ENCODE measurements at places on chromosomes 16 and 17. TPM values are rescaled to one million over a fixed set of nuclear protein-coding genes. Genes with fewer than 3 reads are reported as not detected.

The SULT1A1 gene
- 1.2 TPM for total RNA-seq

The RAPGEFL1 gene
- 1.8 TPM for total RNA-seq

The TEDC2 gene
- total RNA-seq, result 3.0 TPM

The TMEM235 gene
- not detected for total RNA-seq

The PRM2 gene
- total RNA-seq, result not detected

The IGF2BP1 gene
- total RNA-seq, result 28.5 TPM

The DHRS7C gene
- not detected for total RNA-seq

The CBX1 gene
- 56.9 TPM for total RNA-seq

The RAD51D gene
- 9.7 TPM for total RNA-seq

The KCNAB3 gene
- total RNA-seq, result 0.88 TPM

The JUP gene
- 12.8 TPM for total RNA-seq

The TEX19 gene
- total RNA-seq, result not detected

The FOXJ1 gene
- not detected for total RNA-seq

The TMC8 gene
- not detected for total RNA-seq

The ZNF597 gene
- total RNA-seq, result 3.3 TPM

The CHST4 gene
- total RNA-seq, result not detected

The STX1B gene
- 2.8 TPM for total RNA-seq

The CCL18 gene
- total RNA-seq, result not detected

The PLA2G10 gene
- not detected for total RNA-seq

The SPATA32 gene
- total RNA-seq, result not detected

The NACA2 gene
- total RNA-seq, result not detected

The BAIAP3 gene
- 0.89 TPM for total RNA-seq

The ADAT1 gene
- 80.5 TPM for total RNA-seq

The GOSR2 gene
- total RNA-seq, result 67.4 TPM

The CHST5 gene
- 0.23 TPM for total RNA-seq

The ST6GALNAC1 gene
- total RNA-seq, result not detected

The SLC47A1 gene
- not detected for total RNA-seq

The TNS4 gene
- total RNA-seq, result not detected

The TNFRSF17 gene
- not detected for total RNA-seq

The ITGAD gene
- not detected for total RNA-seq

The EFTUD2 gene
- total RNA-seq, result 92.1 TPM

The SPNS3 gene
- not detected for total RNA-seq

The GP1BA gene
- not detected for total RNA-seq

The PARD6A gene
- total RNA-seq, result 1.2 TPM

The KCNH4 gene
- not detected for total RNA-seq

The SP6 gene
- 0.09 TPM for total RNA-seq

The SLC16A6 gene
- total RNA-seq, result 0.42 TPM

The KPNA2 gene
- total RNA-seq, result 36.5 TPM

The ASGR2 gene
- not detected for total RNA-seq

The TMEM114 gene
- not detected for total RNA-seq

The VTN gene
- total RNA-seq, result 3.4 TPM
